Fibroblast of skin of left biceps (primary cell): ENCODE measurements at places on chromosomes 7 and 10.
A peak's percentile ranks its signal among the peaks of the same experiment; 100 is the strongest.

DNA sequence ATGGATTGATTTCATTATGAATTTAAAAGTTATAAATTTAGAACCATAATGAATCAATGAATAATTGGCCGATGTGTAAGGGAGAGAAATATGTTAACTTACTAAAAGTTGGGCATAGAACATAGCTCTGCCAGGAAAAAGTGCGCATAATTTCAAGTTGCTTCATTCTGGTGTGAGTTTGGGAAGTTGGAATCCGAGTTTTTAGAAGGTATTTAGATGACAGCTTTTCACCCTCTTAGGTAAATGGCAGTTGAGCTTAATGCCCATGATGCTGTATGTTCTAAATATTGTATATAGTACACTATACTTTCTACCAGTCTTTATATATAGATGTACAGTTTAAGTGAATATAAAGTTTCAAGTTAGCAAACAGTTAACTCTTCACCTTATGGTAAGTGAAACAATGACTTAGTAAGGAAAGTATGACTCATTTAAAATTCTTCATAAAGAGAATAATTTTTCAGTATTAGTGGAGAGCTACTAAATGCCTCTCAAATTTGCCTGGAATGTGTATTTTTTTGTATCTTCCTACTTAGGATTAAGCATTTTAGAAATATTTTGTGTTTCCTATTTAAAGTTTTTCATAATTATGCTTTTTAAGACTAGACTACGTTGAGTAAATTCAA, 1.6 kb downstream of the C1GALT1 start:
- no peak for DNase-seq

GRCh38 chr7:100015232-100016214, at the start of gene ZKSCAN1:
ZKSCAN1 (plus strand) TSS chr7:100015596; CDS start chr7:100023507, 7,911 bp downstream.
- DNase-seq, result peak; percentile 77

- DNase-seq, result no peak
Observed at GRCh38 chr7:144785521-144785920, 50.3 kb downstream of the TPK1 start.

DNA sequence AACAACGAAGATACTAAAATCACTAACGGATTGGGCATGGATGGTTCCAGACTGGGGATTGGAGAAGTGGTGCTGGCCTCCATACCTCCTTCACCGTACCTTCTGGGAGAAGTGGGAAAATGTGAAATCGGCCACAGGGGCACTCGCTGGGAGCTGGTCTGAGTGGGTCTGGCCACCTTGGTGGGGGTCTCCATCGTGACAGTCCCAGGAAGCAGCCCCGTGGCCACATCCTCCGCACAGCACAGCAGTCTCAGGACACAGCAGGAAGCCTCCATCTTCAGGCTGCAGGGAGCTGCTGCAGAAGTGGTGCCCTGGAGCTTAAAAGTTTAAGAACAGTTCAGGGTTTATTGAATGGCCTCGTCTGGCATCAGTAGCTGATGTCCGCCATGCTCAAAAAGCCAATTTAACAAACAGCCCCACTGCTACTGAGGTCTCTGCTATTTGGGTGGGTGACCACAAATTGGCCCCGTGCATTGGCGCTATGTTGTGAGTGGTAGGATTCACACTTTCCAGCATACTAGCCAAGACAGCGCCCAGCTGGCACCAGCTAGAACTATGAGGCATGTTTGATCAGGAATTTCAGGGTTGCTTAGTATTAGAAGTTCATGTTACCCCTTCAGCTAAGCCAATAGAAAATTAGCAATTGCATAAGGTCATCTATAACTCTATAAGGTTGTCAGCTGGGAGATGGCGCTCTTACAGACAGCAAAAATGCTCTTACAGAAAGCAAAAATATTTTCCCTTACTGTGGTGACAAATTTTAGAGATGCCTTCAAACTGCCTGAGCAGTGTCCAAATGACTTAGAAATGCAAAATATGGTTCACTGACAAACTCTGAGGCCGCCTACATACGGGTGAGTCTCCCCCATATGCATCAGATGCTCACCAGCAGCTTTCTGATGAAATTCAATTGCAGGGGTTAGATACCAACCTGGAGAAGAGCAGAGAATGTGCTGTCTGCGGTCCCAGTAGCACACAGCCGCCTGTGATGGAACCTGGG, 17.0 kb downstream of the PKD1L1 start:
- DNase-seq, result no peak

- peak; percentile 90 for DNase-seq
Observed at GRCh38 chr7:34260279-34260678, 354.9 kb downstream of the BMPER start.

- DNase-seq, result no peak
Observed at GRCh38 chr10:10985361-10985760, 32.3 kb upstream of the CELF2 start.

DNA sequence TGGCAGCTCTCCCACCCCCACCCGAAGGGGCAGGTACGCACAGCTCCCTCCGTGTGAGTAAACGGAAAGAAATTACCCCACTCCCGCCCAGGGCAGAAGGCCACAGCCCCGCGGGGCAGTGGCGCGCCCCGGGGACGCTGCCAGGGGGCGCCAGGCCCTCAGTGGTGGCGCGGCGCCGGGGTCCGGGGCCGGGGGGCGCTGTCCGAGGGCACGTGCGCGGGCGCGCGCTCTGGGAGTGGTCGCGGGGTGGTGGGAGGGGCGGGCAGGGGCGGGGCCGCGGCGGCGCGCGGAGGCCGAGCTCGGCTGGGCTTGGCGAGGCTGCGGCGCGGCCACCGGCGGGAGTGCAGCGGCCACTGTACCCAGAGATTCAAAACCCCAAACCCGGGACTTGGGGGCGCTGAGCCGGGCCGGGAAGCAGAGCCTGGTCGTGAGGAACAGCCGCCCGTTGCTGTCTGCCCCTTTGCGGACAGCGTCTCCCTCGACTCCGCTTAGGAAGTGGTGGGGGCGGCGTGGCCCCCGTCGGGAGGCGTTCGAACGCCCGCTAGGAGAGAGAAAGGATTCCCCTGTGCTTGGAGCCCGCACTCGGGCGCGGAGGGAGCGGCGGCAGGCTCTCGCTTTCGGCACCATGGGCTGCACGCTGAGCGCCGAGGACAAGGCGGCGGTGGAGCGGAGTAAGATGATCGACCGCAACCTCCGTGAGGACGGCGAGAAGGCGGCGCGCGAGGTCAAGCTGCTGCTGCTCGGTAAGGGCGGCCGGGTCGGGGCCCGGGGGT, at the start of gene GNAI1:
GNAI1 (plus strand) TSS at position 296 of the 773 bp plus-strand sequence; CDS start at position 626, 330 bp downstream.
- peak; percentile 24 for DNase-seq

DNA sequence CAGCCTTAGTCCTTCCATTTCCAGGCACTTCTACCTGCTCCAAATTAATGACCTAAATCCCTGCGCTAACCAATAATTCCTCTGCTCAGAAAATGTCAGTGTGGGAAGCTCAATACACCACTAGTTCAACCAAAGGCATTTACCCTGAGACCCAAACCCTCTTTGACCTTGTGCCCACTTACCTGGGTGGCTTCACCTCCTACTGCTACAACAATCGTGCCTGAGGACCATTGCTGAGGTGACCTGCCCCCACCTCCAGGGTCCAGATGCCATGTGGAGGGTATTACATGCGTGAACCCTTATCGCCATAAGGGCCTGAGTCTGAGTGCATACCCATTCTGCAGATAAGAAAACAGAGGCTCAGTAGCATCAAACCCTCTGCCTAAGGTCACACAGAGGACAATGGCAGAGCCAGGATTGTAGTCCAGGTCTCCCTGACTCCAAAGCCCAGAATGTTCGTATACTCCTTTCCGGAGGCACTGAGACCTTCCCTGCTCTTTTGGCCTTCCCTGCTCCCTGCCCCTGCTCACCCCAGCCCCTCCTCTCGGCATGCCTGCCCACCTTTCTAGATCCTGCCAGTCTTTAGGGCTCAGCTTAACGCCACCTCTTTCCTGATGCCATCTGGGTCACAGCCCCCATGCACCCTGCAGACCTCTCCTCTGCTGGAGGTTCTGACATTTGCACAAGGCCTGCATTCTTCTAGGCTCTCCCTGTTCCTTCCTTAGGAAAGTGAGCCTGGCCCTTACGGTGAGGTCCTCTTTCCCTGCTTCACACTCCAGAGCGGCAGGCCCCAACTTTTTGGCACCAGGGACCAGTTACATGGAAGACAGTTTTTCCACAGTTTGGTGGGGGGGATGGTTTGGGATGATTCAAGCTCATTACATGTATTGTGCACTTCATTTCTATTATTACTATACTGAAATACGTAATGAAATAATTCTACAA, 94.9 kb downstream of the CHST15 start:
- DNase-seq, result no peak

DNA sequence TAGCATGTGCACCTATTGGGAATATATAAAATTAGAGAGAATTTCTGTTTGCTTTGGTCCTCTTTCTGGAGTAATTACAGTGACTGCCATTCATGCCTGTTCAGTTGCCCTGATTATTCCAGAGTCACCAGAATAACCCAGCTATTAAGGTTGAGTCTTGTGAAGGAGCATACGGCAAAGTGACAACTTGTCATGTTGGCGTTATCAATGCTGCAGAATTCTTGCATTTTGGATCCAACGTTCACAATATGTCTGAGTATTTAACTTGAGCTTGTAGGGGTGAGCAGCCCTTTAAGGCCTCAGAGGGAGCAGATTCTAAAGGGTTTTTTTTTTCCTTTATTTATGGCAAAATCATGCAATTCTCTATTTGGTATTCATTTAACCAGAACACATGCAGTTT, 419.4 kb upstream of the MGMT start:
- DNase-seq, result no peak
